ENCODE measurements at places on chromosomes 3 and 15. TPM values are rescaled to one million over a fixed set of nuclear protein-coding genes. Genes with fewer than 3 reads are reported as not detected.
A peak's percentile ranks its signal among the peaks of the same experiment; 100 is the strongest.

GRCh38 chr3:80017369-80017768 is 249.6 kb upstream of the ROBO1 start:
- no peak for DNase-seq

- peak; percentile 47 for DNase-seq
Measured at GRCh38 chr3:32009101-32009500, 27.6 kb downstream of the ZNF860 start.

GRCh38 chr3:42340466-42340865 is 69.9 kb downstream of the LYZL4 start:
- no peak for DNase-seq

GRCh38 chr15:26662283-26662682 is 110.6 kb downstream of the GABRB3 start:
- no peak for DNase-seq

GRCh38 chr3:17983106-17983505 is 240.7 kb upstream of the TBC1D5 start:
- DNase-seq = no peak

Gene IGSF11
- total RNA-seq = not detected

- DNase-seq = no peak
Measured at GRCh38 chr3:14512281-14512941, 27.7 kb downstream of the GRIP2 start.

DNA sequence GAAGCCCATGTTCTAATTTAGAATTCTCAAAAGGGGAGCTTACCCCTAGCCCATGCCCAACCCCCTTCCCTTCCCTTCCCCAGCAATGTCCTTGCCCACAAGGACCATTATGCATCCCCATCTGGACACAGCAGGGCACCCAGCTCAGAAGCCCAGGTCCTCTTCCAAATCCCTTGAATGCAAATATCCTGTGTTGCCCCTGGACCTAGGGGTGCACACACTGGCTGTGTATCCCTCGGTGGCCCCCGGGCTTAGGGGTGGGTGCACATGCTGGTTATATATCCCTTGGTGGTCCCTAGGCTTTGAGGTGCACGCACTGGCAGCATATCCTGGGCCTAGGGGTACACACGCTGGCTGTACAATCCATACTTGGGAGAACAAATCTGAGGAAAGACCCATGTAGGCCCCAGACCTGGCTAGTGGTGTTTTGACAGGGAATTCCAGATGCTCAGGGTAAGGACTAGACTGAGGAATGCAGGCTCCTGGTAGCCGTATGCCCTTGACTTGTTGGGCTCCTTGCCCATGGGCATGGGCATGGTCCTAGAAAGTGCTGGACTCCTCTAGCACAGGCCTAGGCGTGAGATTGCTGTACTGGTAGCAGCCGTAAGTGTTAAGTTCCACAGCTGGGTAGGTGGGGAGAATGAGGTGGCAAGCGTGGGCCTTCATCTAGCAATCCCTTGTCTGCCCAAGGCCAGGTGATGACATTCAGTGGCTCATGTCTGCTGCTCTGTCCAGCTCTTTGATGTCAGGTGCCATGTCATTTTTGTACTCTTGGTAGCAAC is 222.4 kb downstream of the OPA1 start:
- no peak for DNase-seq

Gene IGDCC3
- not detected for total RNA-seq

Gene THSD4
- total RNA-seq = 44.0 TPM

DNA sequence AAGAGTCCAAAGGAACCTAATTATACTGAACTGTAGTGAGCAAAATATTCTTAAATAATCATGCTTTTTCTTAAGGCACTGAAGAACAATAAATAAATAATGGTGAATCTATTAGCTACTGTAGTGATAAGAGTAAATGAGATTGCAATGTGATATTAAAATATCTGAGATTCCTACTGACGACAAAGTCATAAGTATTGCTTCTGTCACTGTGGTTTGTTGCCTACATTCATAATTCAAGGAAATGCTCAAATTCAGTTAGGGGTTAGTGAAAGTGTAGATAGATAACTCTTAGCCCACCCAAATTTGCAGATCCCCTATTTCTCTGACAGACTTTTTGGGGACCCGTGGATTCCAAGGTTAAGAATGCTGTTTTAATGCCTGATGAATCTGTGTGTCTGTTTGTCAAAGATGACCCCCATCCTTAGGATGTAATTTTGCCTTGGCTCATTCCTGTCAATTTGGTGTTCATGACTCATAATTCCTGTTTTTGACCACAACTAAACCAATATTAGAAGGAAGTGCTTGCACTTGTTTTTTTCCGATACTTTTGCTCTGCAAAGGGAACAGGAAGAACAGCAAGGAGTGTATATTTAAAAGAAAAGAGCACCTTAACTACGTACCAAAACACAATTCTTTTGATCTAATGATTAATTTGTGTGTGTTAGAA is 86.7 kb downstream of the MAGI1 start:
- peak; percentile 28 for DNase-seq

DNA sequence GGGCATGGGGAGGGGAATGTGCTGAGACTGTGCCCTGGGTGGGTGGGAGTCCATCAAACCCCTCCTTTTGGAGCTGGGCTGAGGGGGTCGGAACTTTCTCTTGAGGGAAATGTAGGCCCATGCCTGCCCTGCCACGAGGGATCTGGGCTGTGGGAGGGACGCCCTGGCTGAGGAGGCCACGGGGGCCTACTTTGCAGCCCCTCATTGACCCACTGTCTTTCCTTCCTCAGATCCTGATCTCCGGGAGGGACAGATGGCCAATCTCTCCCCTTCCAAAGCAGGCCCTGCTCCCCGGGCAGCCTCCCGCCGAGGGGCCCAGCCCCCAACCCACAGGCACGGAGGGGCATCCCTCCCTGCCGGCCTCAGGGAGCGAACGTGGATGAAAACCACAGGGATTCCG is 25.3 kb downstream of the LOXL1 start:
- DNase-seq = no peak

Gene DNAJA4
- total RNA-seq = 10.6 TPM

Gene ACTC1
- not detected for total RNA-seq

DNA sequence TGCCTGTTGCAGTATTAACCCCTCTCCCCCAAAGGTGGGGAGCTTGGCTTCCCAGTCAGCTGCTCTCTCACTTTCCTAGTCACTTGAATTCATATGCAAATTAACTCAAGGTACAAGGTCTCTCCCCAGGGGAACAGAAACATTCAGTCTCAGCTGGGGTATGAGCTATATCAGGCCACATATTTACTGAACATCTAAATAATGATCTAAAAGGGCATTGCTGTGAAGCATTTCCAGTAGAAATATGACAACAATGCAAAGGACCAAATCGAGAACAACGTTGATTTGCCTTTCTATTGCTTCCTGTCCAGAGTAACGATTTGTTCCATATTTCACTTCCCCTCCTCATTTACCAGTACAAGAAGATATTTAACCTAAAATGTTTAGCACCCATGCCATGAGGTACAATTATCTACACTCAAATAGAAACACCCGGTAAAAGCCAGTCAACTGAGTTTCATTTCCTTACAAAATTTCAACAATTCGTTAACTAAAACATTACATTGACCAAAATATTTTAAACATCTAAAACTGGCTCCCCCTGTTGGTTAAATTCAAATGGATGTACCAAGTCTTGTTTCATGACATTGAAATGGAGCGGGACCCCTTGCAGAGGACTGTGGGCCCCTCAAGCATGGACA is 36.5 kb upstream of the KLHL6 start:
- DNase-seq = no peak

Gene LRRIQ4
- 0.04 TPM for total RNA-seq

DNA sequence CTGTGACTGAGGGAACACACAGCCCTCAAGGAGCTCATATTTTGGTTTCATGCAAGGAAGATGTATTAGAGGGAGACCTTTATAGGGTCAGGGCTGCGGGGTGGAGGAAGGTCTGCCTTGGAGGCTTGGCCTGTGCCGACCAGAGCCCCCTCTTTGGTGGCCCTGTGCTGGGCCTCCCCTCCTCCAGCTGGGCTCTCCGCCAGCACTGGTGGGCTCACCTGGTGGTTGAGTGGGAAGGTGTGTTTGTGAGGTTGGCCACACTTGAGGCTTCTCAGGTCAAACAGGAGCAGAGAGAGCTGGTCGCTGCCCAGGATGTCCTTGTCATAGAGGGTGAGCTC is 2.6 kb downstream of the PLA2G4F start:
- no peak for DNase-seq

DNA sequence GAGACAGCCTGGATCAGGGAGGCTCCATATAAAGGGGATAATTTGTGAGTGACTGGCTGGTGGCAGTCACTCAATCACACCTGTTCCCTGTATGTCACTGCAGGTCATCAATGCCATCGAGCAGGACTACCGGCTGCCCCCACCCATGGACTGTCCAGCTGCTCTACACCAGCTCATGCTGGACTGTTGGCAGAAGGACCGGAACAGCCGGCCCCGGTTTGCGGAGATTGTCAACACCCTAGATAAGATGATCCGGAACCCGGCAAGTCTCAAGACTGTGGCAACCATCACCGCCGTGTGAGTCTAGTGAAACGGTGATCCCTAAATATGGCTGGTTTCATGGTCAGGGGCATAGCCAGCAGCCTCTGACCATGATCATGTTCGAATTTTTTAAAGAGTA is 453.2 kb downstream of the EPHB1 start:
- no peak for DNase-seq
